Muscle of back (tissue), 13 donors: ENCODE measurements at places on chromosomes 11 and 22.

DNA sequence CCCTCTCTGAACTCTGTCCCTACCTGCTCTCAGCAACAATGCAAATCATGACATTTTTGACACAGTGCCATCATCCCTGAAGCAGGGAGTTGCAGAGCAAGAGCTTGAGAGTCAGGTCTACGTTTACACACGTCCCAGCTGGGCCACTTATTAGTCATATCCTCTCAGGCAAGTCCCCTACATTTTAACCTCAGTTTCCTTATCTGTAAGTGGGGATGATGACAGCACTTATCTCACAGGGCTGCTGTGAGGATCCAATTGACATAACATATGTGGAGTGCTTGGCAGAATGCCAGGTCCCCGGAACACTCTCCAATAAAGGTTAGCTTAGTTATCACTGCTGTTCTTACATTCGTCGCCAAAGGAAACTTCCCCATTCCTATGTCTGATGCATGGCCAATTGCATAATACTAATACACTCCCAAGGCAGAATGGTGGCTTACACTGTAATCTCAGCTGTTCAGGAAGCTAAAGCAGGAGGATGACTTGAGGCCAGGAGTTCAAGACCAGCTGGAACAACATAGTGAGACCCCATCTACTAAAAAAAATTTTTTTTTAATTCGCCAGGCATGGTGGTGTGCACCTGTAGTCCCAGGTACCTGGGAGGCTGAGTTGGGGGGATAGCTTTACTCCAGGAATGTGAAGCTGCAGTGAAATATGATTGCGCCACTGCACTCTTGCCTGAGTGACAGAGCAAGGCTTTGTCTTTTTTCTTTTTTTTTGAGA is 16.6 kb downstream of the ASCC2 start:
- peak; percentile 82 for DNase-seq

- DNase-seq, result no peak
Measured at GRCh38 chr11:101706541-101706940, 122.7 kb upstream of the TRPC6 start.

DNA sequence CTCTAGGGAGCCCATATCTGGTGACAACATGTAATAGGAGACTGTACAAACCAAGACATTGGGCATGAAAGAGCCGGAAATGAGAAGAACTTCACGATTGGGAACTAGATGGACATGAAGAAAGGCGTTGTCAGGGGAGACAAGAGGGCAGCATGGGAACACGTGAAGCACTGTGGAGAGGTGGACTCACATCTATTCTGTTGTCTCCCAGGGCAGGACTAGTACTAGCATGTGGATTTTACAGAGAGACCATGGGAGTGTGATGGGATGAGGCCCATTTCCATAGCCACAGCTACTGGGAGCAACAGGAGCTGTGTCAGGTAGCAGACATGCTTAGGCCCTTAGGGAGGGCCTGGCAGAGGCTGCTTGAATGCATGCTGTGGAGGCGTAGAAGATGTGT is 333.9 kb downstream of the OPCML start:
- no peak for DNase-seq

DNA sequence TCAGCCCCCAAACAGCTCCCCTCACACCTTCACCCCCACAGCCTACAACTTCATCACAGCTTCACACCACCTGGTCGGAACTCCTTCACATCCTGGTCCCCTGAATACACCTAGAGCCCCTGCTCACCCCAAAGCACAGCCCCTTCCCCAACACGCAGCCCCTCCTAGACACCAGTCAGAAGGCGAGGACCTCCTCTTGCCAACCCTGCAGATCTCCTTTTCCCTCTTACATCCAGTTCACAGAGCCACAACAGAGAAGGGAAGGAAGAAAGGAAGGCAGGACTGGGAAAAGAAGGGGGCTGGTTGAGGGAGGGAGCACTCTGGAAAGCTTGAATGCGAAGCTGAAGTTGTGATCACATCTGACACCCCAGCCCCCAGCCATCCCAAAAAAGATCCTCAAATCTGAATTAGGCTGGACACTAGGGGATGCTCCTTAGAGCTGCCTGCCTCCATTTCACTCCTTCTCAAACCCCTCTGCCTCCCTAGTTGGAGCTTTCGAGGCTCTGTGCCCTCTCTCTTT is 629 bp downstream of the CCKBR start:
- DNase-seq, result no peak

DNA sequence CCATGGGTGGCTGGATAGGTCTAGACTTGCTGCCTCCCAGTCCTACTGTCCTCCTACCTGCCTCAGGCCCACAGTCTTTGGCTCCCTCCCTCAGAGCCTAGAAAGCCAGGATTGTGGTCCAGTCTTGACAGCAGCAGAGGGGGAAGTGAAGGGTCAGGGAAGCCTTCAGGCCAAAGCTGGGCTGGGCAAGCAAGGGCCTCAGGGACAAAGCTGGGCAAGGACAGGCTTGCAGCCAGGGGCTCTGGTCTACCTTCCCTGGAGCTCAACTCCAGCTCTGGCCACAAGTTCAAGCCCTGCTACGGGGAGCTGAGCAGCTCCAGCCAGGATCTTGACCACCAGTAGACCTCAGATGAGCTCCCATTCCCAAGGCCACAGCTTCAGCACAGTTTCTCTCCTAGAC is 14.9 kb downstream of the LMO1 start:
- DNase-seq, result no peak

- DNase-seq, result no peak
Measured at GRCh38 chr11:23206741-23207336, 346.6 kb upstream of the CCDC179 start.

GRCh38 chr22:30318799-30319419 is 7.8 kb downstream of the TBC1D10A start:
- no peak for DNase-seq

GRCh38 chr11:126311401-126312291 is 7.8 kb downstream of the DCPS start:
- no peak for DNase-seq

DNA sequence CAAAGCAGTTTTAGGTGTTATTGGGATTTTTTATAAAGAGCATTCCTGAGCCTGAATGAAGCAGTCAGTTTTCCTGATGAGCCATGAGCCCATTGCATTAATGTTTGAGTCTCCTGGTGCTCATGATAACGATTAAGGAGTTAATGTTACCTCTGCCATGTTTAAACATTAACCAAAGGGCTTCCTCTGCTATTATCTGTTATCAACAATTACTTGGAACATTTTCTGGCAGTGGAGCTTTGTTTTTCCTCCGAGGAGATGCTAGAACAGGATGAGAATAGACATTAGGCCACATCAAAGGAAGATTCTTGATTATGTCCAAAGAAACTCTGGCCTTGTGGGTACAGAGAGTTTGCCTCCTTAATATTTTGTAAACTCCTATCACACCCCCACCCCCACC is 49.9 kb downstream of the ZNRF3 start:
- DNase-seq, result no peak

DNA sequence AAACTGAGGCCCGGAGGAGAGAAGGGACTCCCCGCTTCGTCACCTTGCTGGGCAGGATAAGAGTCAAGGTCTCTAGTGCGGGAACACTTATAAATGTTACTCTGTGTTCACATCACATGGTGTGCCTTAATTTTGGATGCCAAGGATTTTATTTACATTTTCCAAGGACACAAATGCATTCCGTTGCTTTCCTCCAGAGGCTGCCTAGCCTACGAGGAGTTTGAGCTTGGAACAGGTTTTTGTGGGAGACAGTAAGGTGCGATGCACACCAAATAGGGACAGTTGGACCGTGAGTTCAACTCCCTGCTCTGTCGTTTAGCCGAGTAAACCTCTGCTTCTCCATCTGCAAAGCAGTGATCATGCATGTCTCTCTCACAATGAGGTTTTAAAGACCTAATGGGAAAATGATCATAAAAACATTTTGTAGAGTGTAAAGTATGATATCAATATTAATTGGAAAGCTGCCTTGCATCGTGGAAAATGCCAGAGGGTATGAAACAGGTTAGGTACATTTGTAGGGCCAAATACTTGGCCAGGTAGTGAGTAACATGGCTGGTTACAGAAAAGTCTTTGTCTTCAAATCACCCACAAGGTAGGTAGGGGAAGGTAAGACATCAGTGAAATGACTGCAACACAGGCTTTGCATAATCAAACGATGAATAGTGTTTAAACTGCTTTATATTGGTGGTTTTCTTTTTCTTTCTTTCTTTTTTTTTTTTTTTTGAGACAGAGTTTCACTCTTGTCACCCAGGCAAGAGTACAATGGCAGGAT is 61.8 kb downstream of the ST3GAL4 start:
- peak; percentile 65 for DNase-seq

DNA sequence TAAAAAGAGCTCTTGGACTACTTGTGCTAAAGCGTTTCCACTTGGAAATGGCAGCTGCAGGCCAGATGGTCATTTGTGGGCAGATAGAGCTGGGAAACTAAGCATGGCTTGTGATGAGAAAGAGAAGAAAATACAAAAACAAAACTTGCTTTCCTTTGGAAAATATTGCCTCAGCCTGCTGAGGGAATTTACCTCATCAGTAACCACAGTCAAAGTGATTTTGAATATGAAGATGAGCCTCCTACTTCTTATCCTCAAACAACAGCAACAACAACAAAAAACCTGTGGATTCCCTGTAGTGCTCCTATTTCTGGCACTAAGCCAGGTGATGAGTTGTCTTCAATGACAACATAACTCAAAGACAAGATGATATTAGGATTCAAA is 62.7 kb upstream of the FIBIN start:
- peak; percentile 78 for DNase-seq

DNA sequence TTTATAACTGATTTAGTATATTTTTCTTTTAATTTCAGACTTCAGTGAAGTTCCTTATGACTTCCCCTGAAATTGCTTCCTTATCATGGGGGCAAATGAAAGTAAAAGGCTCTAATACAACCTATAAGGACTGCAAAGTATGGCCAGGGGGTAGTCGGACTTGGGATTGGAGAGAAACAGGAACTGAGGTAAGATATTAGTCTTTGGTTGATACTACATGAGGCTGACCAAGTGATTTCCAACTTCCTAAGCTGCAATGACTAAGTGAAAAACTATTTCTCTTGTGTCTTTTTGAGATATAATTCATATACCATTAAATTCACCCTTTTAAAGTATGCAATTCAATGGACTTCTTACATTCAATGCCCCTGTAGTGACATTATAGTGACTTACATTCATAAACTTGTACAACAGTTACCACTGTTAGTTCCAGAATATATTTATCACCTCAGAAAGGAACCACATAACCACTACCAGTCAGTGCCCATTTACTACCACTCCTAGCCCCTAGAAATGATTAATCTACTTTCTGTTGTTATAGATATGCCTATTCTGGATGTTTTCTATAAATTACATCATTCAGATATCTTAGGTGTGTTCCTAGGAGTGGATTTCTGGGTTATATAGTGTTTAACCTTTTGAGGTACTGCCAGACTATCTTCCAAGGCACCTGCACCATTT is 21.6 kb downstream of the AAMDC start:
- no peak for DNase-seq

DNA sequence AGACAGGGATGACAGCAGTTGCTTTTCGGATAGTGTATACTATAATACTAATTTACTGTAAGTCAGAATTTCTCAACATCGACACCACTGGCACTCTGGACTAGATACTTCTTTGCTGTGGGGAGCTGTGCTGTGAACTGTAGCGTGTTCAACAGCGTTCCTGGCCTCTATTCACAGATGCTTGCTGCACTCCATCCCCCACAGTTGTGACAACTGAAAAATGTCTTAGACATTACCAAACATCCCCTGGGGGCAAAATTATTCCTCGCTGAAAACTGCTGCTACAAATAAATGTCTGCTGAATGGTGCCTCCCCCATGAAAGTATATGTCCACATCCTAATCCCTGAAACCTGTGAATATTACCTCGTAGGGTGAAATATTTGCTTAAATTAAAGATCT is 7.5 kb upstream of the SLC15A3 start:
- no peak for DNase-seq

GRCh38 chr11:70454197-70454767 is 56.0 kb downstream of the CTTN start:
- no peak for DNase-seq

DNA sequence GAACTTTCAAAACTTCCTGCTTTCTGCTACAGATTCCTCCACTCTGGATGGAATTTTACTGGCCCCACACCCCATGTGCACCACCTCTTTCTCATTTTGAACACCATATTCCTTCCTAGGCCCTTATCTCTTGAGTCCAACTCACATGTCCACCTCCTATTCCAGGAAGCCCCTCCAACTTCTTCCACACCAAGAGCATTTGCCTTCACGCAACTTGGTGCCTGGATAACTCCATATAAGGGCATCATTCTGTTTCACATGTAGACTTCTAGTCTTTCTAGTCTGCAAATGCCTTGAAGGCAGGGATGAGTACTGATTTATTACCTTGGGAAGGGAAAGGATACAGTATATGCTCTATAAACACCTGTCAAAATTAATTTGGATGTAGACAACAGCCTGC is 17.5 kb downstream of the GAB2 start:
- DNase-seq, result no peak

DNA sequence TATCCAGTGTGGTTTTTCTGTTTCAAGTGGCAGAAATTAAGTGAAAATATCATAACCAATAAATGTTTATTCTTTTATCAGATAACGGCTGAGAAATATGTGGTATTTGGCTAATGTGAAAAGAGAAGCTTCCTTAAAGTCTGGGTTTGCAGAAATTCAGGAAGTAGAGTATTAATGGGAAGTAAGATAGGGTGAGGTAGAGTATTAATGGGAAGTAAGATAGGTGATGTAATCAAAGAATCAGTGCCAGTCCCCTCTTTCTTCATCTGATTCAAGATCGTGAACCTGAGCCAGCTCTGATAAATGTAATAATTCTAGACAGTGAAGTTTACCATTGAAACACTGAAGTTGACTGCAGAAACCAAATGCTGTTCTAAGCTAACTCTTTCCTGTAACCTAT is 30.9 kb downstream of the TRPC6 start:
- DNase-seq, result no peak

DNA sequence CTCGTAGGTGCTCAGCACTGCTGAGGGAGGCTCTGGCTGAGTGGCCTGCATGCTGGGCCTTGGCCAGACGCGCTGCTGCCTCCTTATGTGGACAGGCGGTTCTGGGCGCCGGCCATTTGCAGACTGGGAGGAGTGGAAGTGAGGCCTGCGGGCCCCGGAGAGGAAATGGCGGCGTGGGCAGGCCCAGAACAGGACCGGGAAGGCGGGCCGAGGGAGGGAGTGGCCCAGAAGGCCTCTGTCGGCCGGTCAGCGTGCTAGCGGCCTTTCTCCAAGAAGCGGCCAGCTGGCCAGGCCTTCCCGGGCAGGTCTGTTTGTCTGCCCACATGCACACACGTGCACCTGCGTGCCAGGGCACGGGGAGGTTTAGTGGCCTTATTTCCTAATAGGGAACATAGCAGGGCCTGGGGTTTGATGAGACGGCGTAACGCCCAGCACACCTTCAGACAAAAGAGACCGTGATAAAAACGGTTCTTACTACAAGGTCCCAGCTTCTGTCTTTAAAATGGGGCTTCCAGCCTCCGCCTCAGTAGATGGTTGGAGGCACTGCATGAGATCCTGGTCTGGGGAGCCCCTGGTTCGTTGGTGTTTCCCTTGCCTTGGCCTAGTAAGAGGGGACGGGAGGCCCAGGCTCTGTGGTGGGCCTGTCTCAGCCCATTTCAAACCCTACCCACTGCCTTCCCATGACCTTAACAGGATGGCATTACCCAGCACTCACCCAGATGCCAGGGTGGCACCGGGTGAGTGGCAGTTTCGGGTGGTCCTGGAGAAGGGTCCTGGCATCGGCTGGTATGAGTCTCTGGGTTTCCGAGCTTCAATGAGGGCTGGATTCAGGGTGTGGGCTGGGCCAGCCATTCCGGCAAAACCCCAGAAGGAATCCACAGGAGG is 65.1 kb upstream of the PPARA start:
- no peak for DNase-seq

GRCh38 chr11:128916681-128917080 is 25.5 kb downstream of the KCNJ5 start:
- DNase-seq, result no peak

- peak; percentile 90 for DNase-seq
Measured at GRCh38 chr22:27576815-27577573, 224.6 kb downstream of the MN1 start.
